ENCODE measurements at places on chromosomes 13 and 19.

- DNase-seq: no peak
Measured at GRCh38 chr13:97283888-97284287, 61.8 kb downstream of the MBNL2 start.

- no peak for DNase-seq
Measured at GRCh38 chr13:95385798-95386197, 84.5 kb upstream of the ABCC4 start.

- no peak for DNase-seq
Measured at GRCh38 chr19:51246164-51246552, 4.7 kb upstream of the SIGLECL1 start.

DNA sequence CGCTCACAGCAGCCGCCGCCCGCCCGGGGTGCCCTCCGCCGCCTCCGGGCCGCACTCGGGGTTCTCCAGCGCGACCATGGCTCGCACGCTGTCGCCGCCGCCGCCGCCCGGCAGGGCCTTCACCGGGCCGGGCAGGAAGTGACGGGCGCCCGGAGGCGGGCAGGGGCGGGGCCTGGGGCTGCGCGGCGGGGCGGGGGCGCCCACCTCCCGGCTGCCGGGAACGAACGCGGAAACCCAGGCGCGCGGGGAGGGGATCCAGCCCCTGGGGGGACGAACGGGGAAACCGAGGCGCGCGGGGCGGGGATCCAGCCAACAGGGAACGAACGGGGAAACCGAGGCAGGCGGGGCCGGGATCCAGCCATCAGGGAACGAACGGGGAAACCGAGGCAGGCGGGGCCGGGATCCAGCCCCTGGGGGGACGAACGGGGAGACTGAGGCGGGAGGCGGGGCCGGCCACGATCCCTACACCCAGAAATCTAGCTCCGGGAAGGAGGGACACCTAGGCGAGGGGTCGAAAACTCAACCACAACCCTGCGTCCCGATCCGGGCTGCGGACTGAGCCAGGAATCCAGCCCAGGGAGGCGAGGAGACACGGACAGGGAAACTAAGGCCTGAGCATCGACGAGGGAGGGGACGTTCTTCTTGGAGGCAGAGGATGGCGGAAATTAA lies at the start of gene R3HDM4:
Gene R3HDM4, minus strand, starts transcription at position 140 of the 669 bp plus-strand sequence. Its CDS starts 62 bp downstream, at position 78.
- DNase-seq: no peak

GRCh38 chr13:113355621-113356020 lies 8.3 kb downstream of the GRTP1 start:
- no peak for DNase-seq

GRCh38 chr13:93915269-93915809 lies 564.1 kb downstream of the DCT start:
- DNase-seq: no peak

DNA sequence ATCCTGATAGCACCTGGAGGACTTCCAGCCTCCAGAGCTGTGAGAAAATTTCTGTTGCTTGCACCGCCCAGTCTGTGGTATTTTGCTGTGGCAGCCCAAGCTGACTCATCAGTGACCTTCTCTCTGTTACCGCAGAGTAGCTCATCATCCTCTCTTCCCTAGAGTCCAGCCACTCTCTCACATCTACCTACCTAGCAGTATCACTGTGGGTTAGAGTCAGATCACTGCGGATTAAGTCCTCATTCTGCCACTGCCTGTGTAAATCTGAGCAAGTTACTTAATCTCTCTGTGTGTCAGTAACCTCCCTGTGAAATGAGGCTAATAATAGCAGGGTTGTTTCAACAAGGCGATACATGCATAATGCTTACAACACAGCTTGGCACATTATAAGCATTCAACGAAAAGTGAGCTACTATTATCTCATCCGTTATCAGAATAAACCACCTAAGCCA lies 40.3 kb upstream of the USPL1 start:
- DNase-seq: no peak

Data from neuronal stem cell (in vitro differentiated cells).